ENCODE measurements at places on chromosomes 7 and 10.
A peak's percentile ranks its signal among the peaks of the same experiment; 100 is the strongest.

DNA sequence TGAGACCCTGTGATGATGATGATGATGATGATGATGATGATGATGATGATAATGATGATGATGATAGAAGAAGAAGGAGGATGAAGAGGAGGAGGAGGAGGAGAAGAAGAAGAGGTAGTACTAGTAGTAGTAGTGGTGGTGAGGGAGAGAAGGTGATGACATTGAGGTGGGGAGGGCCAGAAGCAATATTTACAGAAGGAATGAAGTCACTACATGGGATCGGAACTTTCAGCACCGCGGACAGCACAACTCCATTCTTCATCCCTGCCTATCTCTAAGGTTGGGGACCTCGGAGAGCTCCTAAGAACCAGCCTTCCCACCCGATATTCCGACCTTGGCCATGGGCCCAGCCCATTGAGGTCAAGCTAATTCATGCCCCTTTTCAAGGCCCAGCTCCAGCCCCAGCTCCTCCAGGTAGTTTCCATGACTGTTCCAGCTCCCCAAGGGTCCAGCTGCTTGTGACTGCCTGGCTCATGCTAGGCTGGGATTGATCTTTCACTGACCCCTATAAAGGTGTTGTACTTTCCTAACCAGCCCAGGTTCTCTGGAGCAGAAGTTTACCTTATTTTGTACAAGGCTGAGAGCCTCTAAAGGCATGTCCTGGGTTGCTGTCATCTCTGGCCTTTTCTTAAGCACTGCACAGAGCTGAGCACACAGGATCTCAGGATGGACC is 10.3 kb downstream of the CRHR2 start:
- H3K4me3 ChIP-seq: no peak overlapping the region
- no peaks in the 10 kb centered on the region for H3K27me3 ChIP-seq
- no peaks in the 10 kb centered on the region for H3K36me3 ChIP-seq
- no peak for DNase-seq

DNA sequence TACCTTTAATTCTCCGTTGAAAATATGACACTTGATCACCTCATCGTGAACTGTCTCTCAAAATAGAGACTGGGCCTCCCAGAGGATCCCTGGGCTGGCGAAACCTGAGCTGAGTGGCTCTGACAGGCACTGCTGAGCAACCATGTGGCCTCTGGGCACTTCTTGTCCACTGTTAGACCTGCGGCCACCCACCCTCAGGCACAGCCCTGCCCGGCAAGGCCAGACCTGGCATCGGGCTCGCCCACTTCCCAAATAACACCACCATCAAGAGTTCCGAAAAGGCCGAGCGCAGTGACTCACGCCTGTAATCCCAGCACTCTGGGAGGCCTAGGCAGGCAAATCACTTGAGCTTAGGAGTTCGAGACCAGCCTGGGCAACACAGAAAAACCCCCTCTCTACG is 82.5 kb downstream of the COBL start:
- H3K4me1 ChIP-seq: no peaks in the 10 kb centered on the region
- no peak overlapping the region for H3K4me3 ChIP-seq
- DNase-seq: no peak
- no peaks in the 10 kb centered on the region for H3K36me3 ChIP-seq

DNA sequence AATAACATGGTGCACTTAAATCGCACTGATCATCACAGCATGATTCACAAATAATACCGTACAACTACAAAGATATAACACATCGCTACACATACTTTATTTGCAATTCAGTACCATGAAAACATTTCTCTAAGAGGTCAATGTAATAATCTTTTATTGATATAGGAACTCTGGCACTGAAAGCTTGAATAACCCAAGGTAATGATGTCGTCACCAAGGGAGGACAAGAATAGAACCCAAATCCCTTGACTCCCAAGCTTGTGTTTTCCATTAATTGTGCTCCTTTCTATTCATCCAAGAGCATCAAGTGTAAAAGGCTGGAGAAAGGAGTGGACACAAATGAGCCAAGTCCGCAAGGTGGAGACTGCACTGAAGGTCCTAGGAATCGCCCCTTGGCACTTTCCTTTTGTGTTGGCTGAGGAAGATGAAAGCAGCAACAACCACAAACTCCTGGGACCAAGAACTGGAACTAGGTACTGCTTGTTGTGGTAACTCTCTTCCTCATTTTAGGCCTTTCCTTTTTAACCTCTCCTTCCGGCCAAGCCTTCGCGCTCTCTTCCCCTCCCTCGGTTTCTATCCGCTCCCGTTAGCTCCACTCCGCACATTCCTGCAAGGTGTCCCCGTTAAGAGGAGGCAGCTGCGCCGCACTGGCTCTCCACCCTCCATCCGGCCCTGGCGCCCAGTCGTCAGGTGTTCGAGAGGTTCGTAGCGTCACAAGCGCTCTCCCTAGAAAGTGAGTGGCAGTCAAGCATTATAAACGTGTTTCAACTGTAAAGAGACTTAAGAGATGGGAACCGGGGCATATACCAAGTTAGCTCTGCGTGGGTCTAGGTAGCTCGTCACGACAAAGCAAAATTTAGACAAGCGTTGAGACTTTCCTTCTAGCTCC is 1.0 kb upstream of the CBLL1 start:
- peak overlapping the region; percentile 100 for H3K27ac ChIP-seq
- no peaks in the 10 kb centered on the region for H3K36me3 ChIP-seq
- peak overlapping the region; percentile 79 for H3K4me3 ChIP-seq
- no peak for DNase-seq
- peaks cover 35% of the 10 kb centered on the region for H3K4me1 ChIP-seq

DNA sequence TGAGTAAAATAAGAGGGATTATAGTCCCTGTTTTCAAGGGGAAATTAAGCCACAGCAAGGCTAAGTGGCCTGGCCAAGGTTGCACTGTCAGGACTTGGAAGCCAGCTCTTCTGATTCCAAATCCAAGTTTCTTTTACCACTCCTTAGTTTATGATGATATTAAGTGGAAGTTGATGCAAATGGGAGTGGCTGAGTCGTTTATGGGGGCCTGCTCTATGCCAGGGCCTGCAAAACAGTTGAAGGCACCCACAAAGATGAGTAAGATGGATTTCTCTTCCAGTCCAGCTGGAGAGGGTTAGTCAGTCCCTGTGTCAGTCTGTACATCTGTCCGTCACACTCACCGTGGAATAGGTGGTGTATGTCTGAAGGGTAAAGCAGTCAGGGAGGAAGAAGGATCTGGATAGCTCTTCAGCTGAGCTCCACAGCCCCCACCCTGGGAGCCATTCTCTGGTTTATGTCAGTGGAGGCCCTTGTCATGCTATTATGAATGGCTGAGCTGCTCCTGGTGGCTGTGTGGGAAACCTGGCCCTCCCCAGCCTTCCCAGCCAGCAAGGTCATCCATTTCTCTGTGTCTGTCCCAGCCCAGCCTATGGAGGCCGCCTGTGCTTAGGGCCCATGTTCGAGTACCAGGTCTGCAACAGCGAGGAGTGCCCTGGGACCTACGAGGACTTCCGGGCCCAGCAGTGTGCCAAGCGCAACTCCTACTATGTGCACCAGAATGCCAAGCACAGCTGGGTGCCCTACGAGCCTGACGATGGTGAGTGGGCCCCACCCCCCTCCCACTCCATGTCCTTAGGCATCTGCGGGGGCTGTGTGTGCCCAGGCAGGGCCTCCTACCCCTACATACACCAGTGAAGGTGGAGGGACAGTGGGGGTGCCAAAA is 44.5 kb downstream of the TBATA start:
- no peaks in the 10 kb centered on the region for H3K36me3 ChIP-seq
- no peak overlapping the region for H3K27ac ChIP-seq
- H3K4me3 ChIP-seq: no peak overlapping the region
- no peak for DNase-seq
- no peaks in the 10 kb centered on the region for H3K4me1 ChIP-seq

GRCh38 chr7:97025983-97026714 is 1.5 kb upstream of the DLX5 start:
- H3K36me3 ChIP-seq: no peaks in the 10 kb centered on the region
- H3K4me3 ChIP-seq: no peak overlapping the region
- no peak for DNase-seq
- no peak overlapping the region for H3K27ac ChIP-seq
- peaks cover 20% of the 10 kb centered on the region for H3K4me1 ChIP-seq

- H3K36me3 ChIP-seq: no peaks in the 10 kb centered on the region
- no peak overlapping the region for H3K27ac ChIP-seq
- peaks cover 10% of the 10 kb centered on the region for H3K27me3 ChIP-seq
- no peaks in the 10 kb centered on the region for H3K4me1 ChIP-seq
- no peak for DNase-seq
Measured at GRCh38 chr10:127194111-127194510, 2.3 kb downstream of the INSYN2A start.

DNA sequence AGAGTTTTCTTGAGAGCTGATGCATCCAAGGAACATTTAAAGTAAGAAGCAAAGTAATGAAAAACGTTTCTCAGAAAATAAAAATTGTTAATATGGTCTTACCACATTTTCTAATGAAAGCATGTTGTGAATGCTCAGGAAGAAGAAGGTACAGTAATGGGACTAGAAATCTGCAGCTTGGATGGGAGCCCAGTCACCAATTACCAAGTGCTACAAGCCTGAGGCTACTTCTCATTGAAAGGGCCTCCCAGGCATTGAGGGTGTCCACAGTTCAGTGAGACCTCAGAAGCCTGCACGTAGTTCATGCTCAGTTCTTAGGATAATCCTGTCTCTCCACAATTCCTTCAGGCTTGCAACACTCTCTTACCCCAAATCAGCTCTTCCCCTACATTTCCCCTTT is 17.6 kb downstream of the PTN start:
- H3K4me1 ChIP-seq: no peaks in the 10 kb centered on the region
- no peaks in the 10 kb centered on the region for H3K36me3 ChIP-seq
- no peak overlapping the region for H3K27ac ChIP-seq
- no peak for DNase-seq

DNA sequence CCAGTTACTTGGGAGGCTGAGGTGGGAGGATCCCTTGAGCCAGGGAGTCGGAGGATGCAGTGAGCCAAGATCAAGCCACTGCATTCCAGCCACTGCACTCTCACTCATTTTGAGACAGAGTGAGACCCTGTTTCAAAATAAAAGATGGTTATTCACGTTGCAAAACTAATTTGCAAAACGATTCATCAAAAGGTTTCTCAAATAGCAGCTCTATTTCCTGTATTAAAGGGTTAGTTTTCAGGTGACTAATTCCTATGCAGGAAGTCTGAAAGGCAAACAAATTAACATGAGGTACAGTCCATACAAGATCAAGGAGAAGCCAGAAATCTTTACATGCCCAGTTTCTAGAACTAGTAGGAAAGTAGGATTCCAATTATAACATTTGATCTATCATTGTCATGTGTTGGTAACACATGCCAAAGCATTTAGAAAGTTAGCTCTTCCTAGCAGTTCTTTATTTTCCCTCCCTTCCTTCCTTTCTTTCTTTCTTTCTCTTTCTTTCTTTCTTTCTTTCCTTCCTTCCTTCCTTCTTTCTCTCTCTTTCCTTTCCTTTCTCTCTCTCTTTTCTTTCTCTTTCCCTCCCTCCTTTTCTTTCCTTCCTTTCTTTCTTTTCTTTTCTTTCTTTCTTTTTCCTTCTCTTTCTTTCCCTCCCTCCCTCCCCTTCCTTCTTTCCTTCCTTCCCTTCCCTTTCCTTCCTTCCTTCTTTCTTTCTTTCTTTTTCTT is 49.3 kb downstream of the DENND2A start:
- no peaks in the 10 kb centered on the region for H3K36me3 ChIP-seq
- H3K27ac ChIP-seq: no peak overlapping the region
- H3K4me3 ChIP-seq: no peak overlapping the region
- H3K27me3 ChIP-seq: no peaks in the 10 kb centered on the region
- DNase-seq: no peak

- peaks cover 21% of the 10 kb centered on the region for H3K36me3 ChIP-seq
- H3K4me3 ChIP-seq: peak overlapping the region; percentile 95
- no peaks in the 10 kb centered on the region for H3K27me3 ChIP-seq
- DNase-seq: peak; percentile 15
Measured at GRCh38 chr7:100435401-100436304, 644 bp downstream of the PPP1R35 start.

GRCh38 chr10:112755446-112756234 is 194.4 kb upstream of the TCF7L2 start:
- no peaks in the 10 kb centered on the region for H3K27me3 ChIP-seq
- H3K27ac ChIP-seq: no peak overlapping the region
- H3K36me3 ChIP-seq: no peaks in the 10 kb centered on the region
- H3K4me1 ChIP-seq: no peaks in the 10 kb centered on the region

GRCh38 chr10:71075086-71075758 is 137.1 kb upstream of the UNC5B start:
- H3K36me3 ChIP-seq: no peaks in the 10 kb centered on the region
- no peak overlapping the region for H3K4me3 ChIP-seq
- no peak overlapping the region for H3K27ac ChIP-seq
- no peak for DNase-seq
- H3K27me3 ChIP-seq: no peaks in the 10 kb centered on the region
- H3K4me1 ChIP-seq: no peaks in the 10 kb centered on the region

- H3K4me3 ChIP-seq: no peak overlapping the region
- DNase-seq: no peak
- H3K27ac ChIP-seq: no peak overlapping the region
- no peaks in the 10 kb centered on the region for H3K4me1 ChIP-seq
- H3K27me3 ChIP-seq: peaks cover 6% of the 10 kb centered on the region
Measured at GRCh38 chr10:132045324-132045723, 20.4 kb upstream of the JAKMIP3 start.

DNA sequence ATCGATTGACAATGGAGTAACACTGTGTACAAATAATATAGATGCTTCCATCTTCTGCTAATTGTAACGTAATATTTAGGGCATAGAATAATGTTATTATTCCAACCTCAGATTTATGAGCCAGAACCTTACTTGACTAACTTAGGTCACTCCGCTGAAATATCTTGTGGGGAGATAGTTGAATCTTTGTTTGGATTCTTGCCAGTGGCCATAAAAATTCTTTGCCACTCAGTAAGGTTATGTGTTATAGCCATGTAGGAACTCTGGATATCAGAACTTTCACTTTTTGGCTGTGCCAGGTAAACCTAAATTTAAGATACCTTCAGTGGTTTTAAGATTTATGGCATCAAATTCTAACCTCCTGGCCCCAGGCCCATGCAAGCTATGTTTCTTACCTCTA is 197.6 kb downstream of the WDR11 start:
- H3K27me3 ChIP-seq: no peaks in the 10 kb centered on the region
- H3K36me3 ChIP-seq: no peaks in the 10 kb centered on the region
- no peak overlapping the region for H3K4me3 ChIP-seq
- DNase-seq: no peak
- H3K27ac ChIP-seq: no peak overlapping the region

DNA sequence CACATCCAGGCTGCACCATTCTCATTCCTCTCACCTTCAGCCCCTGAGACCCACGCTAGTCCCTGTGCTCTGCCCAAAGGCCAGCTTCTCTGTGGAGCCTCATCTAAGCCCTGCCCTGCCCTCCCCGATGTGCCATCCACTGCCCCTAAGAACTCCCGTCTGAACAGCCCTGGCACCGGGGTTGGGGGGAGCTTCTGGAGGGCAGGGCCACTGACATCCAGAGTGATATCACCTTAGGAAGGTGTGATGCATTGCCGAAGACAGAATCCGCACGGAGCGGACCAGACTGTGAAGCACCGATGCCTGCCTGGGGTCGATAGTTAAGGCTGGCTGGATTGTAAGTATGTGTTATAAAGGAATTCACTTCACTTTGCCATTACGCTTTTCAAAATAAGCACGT is 511.0 kb downstream of the PTPRN2 start:
- H3K4me1 ChIP-seq: no peaks in the 10 kb centered on the region
- DNase-seq: no peak
- H3K27me3 ChIP-seq: no peaks in the 10 kb centered on the region
- no peak overlapping the region for H3K27ac ChIP-seq
